ENCODE measurements at places on chromosomes 13 and 19. TPM values are rescaled to one million over a fixed set of nuclear protein-coding genes. Genes with fewer than 3 reads are reported as not detected.

The MLLT1 gene
- 36.0 TPM for total RNA-seq

The CYP4F2 gene
- not detected for total RNA-seq

DNA sequence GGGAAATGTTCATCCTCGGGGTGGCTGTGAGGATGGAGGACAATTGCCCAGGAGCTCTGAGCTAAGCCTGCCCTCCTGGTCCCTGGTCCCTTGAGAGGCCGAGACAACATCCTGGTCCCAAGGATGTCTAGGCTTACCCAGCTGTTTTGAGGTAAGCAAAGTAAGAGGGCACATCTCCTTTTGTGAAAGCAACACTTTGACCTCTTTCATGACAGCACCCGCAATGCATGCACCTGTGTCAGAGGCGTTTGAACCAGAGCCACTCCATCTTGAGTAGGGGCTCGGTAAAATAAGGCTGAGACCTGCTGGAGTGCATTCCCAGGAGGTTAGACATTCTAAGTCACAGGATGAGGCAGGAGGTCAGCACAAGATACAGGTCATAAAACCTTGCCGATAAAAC lies 43.1 kb upstream of the ANKRD10 start:
- no peaks in the 10 kb centered on the region for H3K27me3 ChIP-seq
- H3K4me1 ChIP-seq = peaks cover 7% of the 10 kb centered on the region
- no peaks in the 10 kb centered on the region for H3K36me3 ChIP-seq
- no peak overlapping the region for H3K27ac ChIP-seq
- no peak overlapping the region for H3K4me3 ChIP-seq

DNA sequence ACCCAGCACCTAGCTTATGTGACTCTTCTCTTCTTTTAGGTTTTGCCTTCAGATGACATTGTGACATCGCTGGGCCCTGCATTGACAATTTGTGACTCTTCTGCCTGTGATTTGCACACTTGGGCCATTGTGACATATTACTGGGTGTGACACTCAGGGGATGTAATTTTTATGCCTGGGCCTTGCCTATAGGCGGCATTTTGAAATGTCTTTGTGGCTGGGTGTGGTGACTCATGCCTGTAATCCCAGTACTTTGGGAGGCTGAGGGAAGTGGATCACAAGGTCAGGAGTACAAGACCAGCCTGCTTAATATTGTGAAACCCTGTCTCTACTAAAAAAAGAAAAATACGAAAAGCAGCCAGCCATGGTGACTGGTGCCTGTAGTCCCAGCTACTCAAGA lies 28.4 kb upstream of the ZNF681 start:
- DNase-seq = no peak
- H3K27ac ChIP-seq = no peak overlapping the region
- peaks cover 8% of the 10 kb centered on the region for H3K36me3 ChIP-seq
- no peak overlapping the region for H3K4me3 ChIP-seq

DNA sequence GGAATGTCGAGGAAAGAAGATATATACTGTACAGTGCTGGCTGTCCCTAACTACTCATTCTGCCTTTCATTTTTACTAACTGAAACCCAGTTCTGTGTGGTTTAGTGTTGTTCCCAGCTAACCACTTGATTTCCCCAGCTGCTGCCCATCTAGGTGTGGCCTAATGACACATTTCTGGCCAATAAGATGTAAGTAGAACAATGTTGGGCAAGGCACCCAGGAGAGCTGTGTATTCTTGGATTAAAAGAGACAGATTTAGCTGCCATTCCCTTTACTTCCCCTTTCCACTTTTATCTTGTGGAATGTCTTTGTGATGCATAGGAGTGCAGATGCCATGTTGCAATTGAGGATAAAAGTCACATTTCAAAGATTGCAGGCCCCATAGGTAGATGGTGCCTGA lies 28.3 kb upstream of the PCDH9 start:
- no peak overlapping the region for H3K4me3 ChIP-seq
- no peaks in the 10 kb centered on the region for H3K27me3 ChIP-seq
- H3K27ac ChIP-seq = no peak overlapping the region
- H3K36me3 ChIP-seq = no peaks in the 10 kb centered on the region

DNA sequence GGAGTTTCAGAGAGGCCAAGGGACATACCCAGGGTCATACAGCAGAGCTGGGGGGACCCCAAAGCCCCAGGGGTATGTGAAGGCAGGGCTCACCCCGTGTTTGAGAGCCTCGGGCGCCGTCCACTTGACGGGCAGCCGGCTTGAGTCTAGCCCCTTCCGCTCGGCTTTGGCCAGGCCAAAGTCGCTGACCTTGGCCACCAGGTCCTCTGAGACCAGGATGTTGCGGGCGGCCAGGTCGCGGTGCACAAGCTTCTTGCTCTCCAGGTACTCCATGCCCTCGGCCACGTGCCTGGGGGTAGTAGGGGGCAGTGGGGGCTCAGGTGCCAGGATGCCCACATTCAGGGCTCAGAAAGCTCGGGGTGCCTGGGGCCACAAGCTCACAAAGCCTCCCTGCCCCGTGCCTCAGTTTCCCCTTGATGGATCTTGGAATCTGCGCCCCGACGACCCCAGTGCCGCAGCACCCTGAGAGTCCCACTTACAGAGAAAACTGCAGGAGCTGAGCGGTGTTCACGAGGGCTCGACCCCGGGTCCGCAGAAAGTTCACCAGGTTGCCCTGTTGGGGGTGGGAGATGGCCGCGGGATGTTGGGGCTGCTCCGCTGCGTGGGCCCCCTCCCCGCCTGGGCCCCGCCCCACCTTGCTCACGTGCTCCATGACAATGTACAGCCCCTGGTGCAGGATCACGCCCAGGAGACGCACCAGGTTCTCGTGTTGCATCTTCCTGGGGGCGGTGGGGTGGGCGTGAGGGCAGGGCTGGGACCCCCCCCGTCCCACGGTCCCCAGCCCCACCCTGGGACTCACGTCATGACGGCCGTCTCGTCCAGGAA lies 7.1 kb downstream of the MATK start:
- peaks cover 27% of the 10 kb centered on the region for H3K27me3 ChIP-seq
- H3K4me3 ChIP-seq = no peak overlapping the region
- no peak overlapping the region for H3K27ac ChIP-seq
- no peaks in the 10 kb centered on the region for H3K36me3 ChIP-seq
- no peaks in the 10 kb centered on the region for H3K4me1 ChIP-seq
- no peak for DNase-seq
